ENCODE measurements at places on chromosomes 5 and 9. TPM values are rescaled to one million over a fixed set of nuclear protein-coding genes. Genes with fewer than 3 reads are reported as not detected.

The C9orf153 gene
- total RNA-seq = not detected

The NLN gene
- total RNA-seq = 2.2 TPM

The LCN9 gene
- not detected for total RNA-seq

The ATP10B gene
- total RNA-seq = 146 TPM

GRCh38 chr5:179229331-179229831, 115.9 kb downstream of the ADAMTS2 start:
- no peak overlapping the region for H3K27ac ChIP-seq
- no peaks in the 10 kb centered on the region for H3K27me3 ChIP-seq
- peak; percentile 5 for DNase-seq
- no peaks in the 10 kb centered on the region for H3K36me3 ChIP-seq
- H3K4me3 ChIP-seq = no peak overlapping the region

The GCNT4 gene
- total RNA-seq = 1.4 TPM

The KCNT1 gene
- total RNA-seq = not detected

The PCDHGA5 gene
- total RNA-seq = 4.1 TPM

GRCh38 chr9:13367784-13368183, 88.3 kb upstream of the MPDZ start:
- no peaks in the 10 kb centered on the region for H3K27me3 ChIP-seq
- H3K4me3 ChIP-seq = no peak overlapping the region
- no peaks in the 10 kb centered on the region for H3K4me1 ChIP-seq
- H3K27ac ChIP-seq = no peak overlapping the region
- H3K36me3 ChIP-seq = no peaks in the 10 kb centered on the region
- no peak for DNase-seq

All from transverse colon (tissue), 4 donors.